ENCODE measurements at places on chromosomes 2 and 18. TPM values are rescaled to one million over a fixed set of nuclear protein-coding genes. Genes with fewer than 3 reads are reported as not detected.

GRCh38 chr2:179139506-179139905, 89.6 kb upstream of the CCDC141 start:
- peak; percentile 49 for DNase-seq

GRCh38 chr18:35377875-35378573, 887 bp upstream of the ZNF396 start:
- DNase-seq = no peak

DNA sequence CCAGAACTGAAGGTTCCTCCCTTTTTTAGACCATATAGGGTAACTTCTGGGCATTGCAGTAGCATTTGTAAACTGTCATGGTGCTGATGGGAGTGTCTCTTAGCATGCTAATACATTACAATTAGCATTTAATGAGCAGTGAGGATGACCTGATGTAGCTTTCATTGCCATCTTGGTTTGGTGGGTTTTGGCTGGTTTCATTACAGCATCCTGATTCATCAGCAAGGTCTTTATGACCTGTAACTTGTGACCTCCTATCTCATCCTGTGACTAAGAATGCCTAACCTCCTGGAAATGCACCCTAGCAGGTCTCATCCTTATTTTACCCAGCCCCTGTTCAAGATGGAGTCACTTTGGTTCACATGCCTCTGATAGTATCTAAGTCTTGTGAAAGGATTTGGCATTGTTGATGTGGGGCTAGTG, 159.0 kb downstream of the TMX3 start:
- DNase-seq = no peak

DNA sequence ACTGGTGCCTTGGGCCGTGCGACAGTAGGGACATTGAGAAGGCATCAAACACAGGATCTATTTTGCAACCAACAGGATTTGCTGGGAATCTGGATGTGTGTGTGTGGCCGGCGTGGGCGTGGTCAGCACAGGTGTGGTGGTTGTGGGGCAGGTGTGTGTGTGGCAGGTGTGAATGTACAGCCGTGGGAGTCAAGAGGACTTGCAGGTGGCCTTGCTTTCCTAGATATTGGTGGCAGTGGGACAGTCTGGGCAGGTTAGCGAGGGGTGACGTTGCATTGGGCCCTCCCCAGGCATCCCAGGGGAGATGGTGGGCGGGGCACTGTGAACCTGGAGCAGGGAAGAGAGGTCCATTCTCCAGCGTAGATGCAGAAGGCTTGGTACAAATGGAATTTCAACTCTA, 3.2 kb upstream of the LIMS2 start:
- DNase-seq = no peak

MAB21L4 gene
- not detected for total RNA-seq

DNA sequence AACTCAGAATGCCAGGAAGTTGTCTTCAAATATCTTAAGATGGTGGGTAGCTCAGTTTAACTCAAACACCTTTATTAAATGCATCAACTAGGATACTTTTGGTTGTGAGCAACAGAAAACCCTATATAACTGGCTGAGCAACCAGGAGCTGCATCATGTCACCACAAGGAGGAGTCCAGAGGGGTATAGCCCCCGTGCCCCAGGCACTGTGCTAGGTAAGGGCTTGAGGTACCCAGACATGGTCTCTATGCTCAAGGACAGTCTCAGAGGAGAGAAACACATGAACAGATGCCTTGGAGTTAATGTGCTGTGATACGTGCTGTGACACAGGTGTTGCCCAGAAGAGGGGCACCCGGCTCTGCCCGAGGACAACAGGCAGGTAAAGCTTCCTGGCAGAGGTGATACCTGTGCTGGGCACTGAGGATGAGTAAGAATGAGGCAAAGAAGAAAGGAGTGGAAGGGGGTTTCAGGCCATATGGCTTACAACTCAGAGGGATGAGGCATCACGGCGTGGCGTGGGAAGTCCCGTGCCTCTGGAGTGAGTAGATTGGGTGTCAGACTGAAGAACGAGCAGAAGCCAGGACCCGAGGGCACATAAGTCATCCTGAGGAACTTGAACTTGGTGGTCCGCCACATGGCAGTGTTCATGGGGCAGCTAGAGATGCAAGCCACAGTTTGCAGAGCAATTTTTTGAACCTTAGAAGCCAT, 32.0 kb upstream of the CAB39 start:
- DNase-seq = peak; percentile 62
